H1 (cell line): ENCODE measurements at places on chromosomes 7 and 10. TPM values are rescaled to one million over a fixed set of nuclear protein-coding genes. Genes with fewer than 3 reads are reported as not detected.

The ENKUR gene
- polyA plus RNA-seq, result not detected in 2 replicates

DNA sequence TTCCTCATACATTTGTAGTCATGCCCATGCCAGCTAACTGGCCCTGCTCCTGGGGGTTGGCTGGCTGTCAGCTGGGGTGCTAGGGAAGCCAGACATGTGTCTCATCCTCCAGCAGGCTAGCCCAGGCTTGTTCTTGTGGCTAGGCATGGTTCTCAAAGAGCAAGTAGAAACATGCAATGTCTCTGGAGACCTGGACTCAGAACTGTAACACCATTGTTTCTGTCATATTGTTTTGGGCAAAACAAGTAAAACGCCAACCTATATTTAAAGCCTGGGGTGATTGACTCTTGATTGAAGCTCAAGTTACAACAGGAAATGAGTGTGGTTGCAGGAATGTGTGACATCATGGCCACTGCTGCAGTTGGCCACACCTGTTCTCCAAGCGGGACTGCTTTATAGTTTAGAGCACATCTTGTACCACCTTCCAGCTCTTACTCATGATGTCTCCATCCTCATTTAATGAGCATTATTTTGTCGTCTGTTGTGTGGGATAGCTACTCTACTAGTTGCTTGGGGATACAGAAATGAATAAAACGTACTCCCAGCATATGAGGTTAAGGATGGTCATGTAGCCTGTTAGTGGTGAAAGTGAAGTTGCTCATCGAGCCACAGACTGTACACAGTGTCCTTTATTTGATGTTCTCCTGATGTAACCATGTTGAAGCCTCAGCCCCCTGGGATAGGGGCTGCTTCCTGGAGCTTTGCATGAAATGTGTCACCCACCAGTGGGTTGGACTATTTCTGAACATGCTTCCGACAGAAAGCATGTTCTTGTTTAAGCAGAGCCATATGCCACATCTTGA lies 168.4 kb downstream of the SORCS3 start:
- no peak for DNase-seq

DNA sequence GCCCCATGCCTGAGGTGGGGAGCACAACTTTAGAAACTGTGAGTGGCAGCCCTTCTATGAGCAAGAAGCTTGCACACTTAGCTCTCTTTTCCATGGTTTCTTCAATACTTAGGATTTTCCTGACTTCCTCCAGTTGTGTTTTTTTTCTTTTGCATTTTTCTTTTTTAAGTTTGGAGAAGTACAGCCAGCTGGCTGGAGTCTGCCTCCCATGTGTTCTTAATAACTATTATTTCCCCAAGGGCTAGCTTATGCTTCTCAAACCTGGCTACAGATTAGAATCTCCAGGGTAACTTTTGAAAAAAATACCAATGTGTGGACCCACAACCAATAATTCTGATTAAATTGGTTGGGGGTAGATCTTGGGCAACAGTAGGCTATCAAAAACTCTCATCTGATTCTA lies 37.4 kb upstream of the MEOX2 start:
- no peak for DNase-seq

DNA sequence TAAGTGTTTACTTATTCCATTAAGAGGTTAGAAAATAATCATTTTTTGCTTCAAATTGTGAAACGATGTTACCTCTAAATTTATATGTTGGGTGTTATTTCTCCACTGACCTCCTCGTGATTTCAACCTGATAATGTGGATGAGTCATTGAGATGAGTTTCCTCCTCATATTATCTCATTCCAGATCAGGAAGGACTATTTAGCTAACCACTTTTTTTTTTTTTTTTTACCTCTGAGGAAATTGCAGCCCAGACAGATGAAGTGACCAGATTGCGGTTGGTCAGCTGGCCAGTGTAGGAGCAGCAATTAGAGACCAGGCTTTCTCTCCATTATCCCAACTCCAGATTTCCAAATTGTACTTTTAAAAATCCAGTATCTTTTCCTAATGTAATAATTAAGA lies 248.7 kb downstream of the FZD1 start:
- no peak for DNase-seq

DNA sequence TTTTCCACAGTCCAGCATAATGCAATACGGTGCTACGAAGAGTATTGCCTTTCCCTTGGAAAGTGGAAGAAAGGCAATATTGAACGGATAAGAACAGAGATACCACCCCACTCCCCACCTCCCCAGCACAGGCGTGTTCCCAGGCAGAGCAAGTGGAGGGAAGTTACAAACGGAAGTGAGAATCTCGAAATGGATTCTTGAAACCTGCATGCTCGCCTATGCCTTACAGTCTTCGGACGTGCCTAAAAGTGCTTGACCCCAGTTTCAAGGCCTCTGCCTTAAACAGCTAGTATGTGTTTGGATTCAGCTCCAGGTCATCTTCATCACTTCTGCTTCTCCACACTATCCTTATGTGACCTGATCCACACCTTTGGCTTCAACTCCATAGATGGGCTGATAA lies 35.0 kb upstream of the USP6NL start:
- no peak for DNase-seq

GRCh38 chr10:120318862-120319261 lies 138.2 kb upstream of the PLPP4 start:
- no peak for DNase-seq

DNA sequence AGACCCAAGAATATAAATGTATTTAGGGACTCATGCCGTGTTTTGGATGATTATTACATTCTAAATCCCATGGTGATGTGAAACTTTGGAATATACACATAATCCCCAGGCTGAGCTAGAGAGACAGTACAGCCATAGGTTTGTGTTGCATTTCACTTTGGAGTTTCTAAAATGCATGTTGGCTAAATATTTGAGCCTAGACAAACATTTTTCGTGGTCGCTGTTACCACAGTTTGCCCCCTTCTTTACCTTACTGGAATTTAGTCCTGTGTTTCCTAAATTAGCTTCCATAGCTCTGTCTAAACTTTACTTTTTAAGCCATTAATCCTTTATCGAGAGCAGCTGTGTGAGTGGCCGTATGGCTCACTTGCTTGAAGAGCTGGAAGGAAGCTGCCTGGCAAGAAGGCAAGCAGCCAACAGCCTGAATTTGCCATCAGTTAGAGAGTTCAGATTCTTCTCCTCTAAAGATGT lies 192.0 kb downstream of the BICC1 start:
- DNase-seq, result no peak

The TSPAN14 gene
- 47.4 and 54.7 TPM in 2 replicates for polyA plus RNA-seq

DNA sequence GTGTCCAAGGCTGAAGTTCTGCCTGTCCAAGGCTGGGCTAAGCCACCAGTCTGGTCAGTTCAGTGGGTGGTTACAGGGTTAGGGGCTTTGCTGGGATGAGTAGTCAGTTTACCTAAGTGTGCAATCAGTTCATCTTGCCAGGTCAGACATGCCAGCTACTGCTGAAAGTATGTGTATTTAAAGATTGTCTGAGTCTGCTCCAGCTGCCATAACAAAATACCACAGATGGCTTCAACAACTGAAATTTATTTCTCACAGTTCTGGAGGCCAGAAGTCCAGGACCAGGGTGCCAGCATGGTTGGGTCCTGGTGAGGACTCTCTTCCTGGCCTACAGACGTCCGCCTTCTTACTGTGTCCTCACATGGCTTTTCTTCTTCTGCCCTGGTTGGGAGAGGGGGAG lies 52.4 kb upstream of the TNS3 start:
- no peak for DNase-seq

The C7orf33 gene
- not detected in 2 replicates for polyA plus RNA-seq

GRCh38 chr10:86339226-86339865 lies 27.2 kb downstream of the GRID1 start:
- no peak for DNase-seq

The FGFBP3 gene
- polyA plus RNA-seq, result 54.6 and 55.8 TPM in 2 replicates

DNA sequence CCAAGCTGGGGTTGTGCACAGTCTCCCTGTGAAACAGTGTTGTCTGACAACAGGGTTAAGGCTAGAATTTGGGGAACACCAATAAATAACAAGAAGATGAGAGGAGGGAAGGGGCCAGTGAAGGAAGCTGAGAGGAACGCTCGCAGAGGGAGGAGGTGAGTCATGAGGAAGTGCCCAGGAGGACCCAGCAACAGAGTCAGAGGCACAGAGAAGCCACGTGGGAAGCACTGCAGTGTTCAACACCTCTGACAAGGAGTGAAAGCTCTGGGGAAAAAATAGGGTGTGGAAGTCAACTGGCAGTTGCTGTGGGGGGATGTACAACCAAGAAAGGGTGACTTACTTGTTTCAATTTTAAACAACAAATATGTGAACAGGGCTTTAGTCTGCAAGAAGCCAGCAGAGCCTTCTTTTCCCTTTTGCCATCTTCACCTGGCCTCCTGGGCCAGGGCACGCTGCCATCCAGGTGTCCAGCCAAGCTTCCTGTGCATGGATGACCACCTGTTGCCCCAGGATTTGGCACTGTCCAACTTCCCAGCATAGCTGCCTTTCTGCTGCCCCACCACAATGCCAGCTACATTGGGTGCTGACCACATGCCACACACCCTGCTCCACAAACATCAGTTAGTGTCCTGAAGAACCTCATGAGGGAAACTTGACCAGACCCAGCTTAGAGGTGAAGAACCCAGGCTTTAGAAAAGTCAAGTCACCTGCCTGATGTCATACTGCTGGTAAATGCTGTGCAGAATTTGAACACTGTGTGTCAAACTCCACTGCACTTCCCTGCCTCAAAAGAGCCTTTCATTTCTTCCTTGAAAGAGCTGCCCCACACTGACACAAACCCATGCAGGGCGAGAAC lies 69.6 kb downstream of the ATXN7L1 start:
- no peak for DNase-seq

The OR6B1 gene
- not detected in 2 replicates for polyA plus RNA-seq

DNA sequence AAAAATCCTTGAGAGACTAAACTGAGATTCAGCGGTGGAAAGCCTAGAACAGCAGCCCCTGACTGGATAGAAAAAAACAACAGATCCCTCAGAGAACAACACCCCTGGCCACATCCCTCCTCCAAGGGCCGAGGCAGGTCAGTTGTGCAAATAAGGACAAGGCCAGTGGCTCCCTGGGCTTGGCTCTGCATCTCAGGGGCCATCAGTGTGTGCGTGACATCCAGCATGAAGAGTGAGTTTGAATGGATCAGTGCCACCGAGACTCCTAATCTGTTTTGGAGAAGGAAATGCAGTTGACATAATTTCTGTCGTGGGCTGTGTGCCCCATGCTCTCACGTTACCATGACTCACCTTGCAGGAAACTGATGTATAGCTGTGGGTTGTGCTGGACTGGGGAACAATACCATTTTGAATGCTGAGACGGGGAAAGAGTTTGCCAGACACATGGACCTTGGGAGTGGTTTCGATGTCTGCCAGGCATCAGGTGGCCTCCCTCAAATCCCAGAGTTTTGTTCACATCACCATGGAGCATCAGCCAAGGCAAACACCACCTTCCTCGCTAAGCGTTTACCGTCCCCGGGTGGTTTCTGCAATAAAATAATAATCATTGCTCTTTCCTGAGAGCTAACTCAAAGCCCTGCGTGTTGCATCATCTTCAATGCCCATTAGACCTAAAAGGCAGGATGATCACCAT lies 153.2 kb upstream of the FZD8 start:
- no peak for DNase-seq

The KCNMA1 gene
- 10.2 and 11.3 TPM in 2 replicates for polyA plus RNA-seq

- no peak for DNase-seq
These were observed 27.9 kb downstream of the OGDH start for GRCh38 chr7:44634187-44634838.

The LRIT1 gene
- polyA plus RNA-seq, result 0.03 and 0.09 TPM in 2 replicates

- no peak for DNase-seq
These were observed 1.0 kb downstream of the CDK6 start for GRCh38 chr7:92835261-92835850.

DNA sequence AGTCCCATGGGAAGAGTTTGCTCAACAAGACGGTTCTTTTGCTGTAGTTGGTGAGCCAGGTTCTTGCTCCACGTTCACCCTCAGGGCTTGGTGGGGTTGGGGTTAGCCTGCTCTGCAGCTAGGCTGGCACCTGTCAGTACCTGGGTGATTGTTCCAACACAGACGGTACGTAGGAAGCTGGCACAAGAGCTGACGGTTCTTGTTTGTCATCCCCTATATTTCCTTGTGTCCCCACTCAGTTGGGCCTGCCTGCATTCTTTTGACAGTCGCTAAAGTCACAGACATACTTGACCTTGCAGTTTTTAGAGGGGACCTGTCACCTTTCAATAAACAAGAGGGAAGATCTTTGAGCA lies 40.2 kb upstream of the SYPL1 start:
- DNase-seq, result no peak

DNA sequence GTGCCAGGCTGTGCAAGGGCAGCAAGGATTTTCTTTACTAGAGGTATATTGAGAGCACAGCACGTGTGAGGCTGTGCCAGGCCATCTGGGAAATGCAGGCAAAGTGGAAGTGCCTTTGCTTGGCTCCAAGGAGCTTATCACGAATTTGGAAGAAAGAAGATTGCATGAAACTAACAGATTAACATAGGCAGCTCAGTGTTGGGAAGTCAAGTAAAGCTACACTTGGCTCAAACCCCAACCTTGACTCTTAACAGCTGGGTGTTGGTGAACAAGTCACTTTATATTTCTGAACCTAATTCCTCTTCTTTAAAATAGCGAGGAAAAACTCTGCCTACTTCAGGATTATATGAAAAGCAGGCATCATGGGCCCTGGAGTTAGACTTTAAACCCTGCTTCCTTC lies 105.2 kb downstream of the PLCE1 start:
- no peak for DNase-seq

- DNase-seq, result no peak
These were observed 45.5 kb upstream of the VKORC1L1 start for GRCh38 chr7:65827366-65827765.

GRCh38 chr7:818031-818699 lies 14.1 kb upstream of the SUN1 start:
- DNase-seq, result no peak

The LBX1 gene
- not detected in 2 replicates for polyA plus RNA-seq

The ABCB4 gene
- 0.38 and 0.54 TPM in 2 replicates for polyA plus RNA-seq

The CYP2C8 gene
- polyA plus RNA-seq, result 0.30 and 0.89 TPM in 2 replicates

The ESYT2 gene
- polyA plus RNA-seq, result 19.3 and 27.0 TPM in 2 replicates

- no peak for DNase-seq
These were observed 232.4 kb upstream of the FZD8 start for GRCh38 chr10:35874311-35875015.

The PIP gene
- polyA plus RNA-seq, result not detected in 2 replicates

The FKBP6 gene
- 0.11 and 0.14 TPM in 2 replicates for polyA plus RNA-seq

- DNase-seq, result no peak
These were observed 313.4 kb downstream of the DNAJB6 start for GRCh38 chr7:157650131-157650631.
